ENCODE measurements at places on chromosomes 2 and 18.

DNA sequence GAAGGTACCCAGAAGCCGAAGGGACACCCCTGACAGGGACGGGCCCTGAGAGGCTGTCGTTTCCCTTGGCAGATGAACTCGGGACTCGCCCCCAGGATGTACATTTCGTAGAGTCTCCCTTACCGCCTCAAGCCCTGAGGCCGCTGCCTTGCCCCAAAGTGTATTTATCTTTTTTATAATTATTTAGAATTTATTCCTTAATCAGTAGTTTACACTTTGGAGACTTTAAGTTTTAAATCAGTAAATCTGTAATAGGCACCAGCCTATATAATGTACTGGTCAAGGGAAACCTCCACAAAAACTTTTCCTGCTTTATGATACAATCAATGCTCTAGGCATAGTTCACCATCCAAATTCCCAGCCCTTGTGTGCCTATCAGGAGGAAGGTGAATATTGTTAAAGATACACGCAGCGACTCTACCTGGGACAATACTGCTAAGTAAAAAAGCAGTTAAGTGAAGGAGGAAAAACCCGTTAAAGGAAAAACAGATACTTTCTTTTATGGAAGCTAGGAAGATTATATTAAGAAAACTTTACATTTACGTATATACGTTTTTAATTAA is 848 bp downstream of the VRK2 start:
- no peak for DNase-seq

DNA sequence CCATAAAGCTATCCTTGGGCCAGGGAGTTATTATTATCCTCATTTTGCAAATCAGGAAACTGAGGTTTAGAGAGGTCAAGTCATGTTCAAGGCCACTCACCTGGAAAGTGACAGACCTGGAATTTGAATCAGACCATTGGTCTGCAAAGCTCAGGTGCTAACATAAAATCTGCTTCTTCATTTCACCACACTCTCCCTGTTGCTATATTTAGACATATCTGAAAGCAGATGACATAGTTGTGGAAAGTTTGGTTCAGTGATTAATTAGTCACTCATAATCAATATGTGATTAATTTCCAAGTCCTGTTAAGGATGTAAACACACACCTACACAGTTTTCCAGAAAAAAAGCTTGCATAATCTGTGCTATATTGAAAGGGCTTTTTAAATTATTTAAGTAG is 57.4 kb downstream of the LINC00305 start:
- no peak for DNase-seq

DNA sequence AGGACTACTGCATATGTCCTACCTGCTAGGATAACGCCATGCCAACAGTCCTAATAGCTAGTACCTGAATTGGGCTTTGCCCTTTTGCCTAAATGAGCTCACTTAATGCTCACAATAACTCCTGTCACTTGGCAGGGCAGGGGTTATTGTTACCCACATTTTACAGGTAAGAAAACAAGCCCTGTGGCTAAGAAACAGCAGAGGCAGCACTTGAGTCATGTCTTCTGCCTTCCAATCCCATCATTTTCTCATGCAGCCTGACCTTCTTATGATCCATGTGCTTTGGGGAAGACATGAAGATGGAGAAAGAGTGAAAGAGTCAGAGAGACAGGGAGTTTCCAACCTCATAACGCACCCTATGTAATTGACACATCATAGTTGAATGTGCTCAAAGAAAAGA is 33.6 kb upstream of the LPIN1 start:
- DNase-seq, result no peak

DNA sequence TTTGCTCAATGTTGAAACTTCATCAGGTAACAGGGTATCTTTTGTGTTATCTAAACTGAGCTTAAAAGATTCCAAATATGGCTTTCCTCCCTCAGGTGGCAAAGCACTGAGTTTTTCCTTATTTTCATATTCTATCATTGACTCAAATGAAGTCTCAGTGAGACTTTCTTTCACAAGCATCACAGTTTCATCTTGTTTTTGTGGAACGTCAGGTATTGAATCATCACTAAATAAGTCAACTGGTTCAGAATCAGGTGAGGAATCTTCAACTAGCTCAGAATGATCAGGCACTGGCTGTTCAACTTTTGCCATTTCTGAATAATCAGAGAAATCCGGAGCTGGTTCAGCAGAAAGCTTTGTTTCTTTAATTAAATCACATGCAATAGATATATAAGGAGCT is 24.6 kb downstream of the RTN4 start:
- DNase-seq, result no peak

- DNase-seq, result no peak
Observed at GRCh38 chr18:64851726-64852125, 702.8 kb upstream of the LINC00305 start.

- no peak for DNase-seq
Observed at GRCh38 chr2:107107351-107107750, 221.4 kb upstream of the ST6GAL2 start.

- no peak for DNase-seq
Observed at GRCh38 chr2:195489101-195489500, 167.9 kb upstream of the SLC39A10 start.

GRCh38 chr18:62494764-62495163 is 28.1 kb upstream of the ZCCHC2 start:
- no peak for DNase-seq

DNA sequence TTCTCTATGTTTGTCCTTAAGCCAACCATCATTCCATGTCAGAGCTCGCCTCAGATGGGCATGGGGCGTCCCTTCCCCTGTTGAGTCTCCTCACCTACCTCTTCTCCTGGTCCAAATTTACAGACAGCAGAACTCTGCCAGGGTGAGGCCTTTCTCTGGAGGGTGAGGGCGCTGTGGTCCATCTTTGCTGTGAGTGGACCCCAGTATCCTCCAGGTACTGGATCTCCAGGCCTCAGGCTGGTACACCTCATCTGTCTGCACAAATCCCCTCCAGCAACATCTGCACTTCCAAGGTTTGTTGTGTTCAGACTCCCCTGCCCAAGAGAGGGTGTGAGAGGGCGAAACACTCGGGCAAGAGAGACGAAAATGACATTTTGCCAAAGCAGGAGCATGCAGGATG is 63.9 kb upstream of the EDAR start:
- no peak for DNase-seq

- no peak for DNase-seq
Observed at GRCh38 chr2:214395040-214395439, 15.8 kb upstream of the VWC2L start.

- DNase-seq, result no peak
Observed at GRCh38 chr2:236684504-236685256, 115.1 kb downstream of the ACKR3 start.

DNA sequence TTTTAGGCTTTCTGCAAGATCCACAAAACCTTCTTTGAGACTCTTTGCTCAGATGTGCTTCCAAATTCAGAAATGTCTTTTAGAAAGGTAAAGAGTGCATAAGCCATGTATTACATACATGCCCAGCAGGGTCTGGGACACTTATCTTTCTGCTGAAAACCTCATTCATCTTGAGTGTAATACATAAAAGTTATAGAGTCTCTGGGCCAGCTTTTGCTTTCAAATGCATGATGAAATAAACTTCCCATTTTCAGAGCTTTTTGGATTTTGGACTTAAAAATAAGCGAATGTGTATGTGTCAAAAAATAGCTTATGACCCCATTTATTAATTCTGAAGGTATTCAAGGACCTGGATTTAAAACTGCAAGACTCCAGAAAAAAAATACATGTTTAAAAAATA is 8.0 kb downstream of the CYRIA start:
- DNase-seq, result no peak

- DNase-seq, result no peak
Observed at GRCh38 chr18:12692206-12692605, 10.3 kb downstream of the CEP76 start.

- DNase-seq, result no peak
Observed at GRCh38 chr2:179263015-179263414, 1.6 kb downstream of the SESTD1 start.

DNA sequence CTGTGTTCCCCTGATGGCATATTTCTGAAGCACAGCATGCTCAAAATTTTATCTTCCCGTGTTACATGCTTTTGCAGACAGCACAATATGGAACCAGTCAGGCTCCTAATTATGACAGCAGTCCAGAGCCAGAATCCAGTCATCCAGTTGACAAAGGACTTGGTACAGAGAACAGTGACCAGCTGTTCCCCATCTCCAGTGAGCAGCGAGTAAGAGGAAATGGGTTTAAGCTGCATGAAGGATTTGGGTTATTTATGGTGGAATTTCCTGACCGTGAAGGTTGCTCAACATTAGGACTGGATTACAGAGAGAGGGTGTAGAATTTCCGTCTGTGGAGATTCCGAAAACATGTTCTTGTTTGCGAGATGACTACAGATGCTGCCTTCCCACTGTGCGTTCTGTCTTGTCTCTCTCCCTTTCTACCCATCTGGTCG is 24.4 kb downstream of the SGPP2 start:
- no peak for DNase-seq

DNA sequence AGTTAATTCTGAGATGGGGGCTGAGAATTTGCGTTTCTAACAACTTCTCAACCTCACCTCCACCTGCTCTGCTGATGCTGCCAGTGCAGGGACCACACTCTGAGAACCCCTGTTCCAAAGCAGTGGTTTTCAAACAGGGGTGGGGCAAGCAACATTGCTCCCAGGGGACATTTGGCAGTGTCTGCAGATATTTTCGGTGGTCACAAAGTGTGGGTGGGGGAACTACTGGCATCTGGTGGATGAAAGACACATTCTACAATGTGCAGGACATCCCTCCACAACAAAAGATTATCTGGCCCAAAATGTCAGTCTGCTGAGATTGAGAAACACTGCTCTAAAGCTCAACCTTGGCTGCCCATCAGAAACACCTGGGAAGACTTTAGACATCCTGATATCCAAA is 188.7 kb upstream of the SATB2 start:
- no peak for DNase-seq

- no peak for DNase-seq
Observed at GRCh38 chr2:157252529-157252928, 5.0 kb upstream of the GALNT5 start.

DNA sequence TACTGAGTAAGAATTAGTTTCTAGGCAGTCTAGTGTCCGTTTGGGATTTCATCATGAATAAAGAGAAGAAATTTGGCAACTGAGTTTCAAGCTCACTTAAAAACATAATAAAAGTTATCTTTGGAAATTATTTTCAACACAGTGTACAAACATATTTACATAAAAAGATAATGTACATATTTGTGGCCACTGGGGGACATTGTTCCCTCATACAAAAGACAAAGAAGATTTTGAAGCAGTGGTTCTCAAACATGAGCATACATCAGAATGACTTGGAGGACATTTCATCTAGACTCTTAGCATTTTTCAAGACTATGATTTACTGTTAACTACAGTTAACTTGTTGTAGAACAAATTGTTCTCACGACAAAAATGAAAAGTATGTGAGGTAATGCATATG is 15.7 kb upstream of the TTC21B start:
- no peak for DNase-seq

DNA sequence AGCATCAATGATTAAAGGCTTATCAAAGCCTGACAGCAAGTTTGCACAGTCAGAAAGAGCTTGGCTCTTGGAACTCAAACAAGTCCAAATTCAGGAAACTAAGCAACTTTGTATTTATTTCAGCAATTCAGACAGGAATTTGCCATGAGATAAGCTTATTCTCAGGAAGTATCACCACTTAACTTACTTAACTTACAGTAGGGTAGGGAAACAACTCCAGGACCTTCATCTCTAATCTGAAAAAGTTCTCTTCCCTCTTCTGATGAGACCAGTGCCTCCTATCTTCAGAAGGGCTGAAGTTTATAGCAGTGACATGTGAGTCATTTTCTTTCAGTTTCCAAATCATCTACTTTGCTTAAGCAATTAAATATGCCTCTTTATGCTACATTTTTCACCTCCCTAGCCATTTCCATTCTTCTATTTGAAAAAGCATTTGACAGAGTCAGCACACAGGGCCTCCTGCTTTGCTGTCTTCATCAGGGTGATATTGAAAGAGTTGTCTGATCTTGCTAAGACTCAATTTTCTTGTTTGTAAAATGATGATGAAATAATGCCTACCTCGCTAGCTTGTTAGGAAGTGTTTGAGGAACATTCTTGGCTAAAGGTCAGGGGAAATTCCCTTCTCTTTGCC is 389.5 kb downstream of the RND3 start:
- no peak for DNase-seq

GRCh38 chr18:3269241-3269913 is 7.4 kb downstream of the MYL12B start:
- no peak for DNase-seq

DNA sequence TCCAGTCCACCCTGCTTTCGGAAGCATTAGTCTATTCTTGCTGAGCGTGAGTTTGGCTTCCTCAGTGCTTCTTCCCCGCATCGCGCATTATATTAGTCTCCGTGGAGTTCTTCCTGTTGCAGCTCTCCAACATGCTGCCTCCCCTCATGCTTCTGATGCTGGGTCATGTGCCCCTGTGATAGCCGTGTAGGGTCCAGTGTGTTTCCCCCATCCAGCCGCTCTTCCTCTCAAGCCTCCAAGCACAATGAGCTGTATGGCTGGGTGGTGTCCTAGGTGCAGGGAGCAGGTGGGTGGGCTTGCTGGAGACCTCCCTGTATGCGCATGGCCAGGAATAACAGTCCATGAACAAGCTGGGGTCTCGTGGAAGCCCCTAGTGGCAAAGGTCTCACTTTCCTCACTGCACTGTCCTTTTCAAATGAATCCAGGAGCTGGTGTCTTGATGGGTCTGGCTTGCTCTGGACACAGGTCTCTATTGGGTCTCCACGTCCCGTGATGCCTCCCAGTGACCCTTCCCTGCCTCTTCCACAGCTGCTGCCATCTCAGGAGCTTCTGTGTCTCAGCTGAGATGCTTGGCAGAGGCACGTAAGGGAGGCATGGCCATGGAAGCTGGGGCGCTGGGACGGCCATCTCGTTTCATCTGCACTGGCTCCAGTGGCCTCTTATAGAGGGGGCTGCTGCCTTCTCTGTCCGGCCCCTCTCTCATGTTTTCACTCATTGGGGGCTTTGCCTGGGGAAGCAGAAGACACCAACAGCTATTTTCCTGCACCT is 54.8 kb upstream of the HDAC4 start:
- no peak for DNase-seq

GRCh38 chr2:84969511-84970209 is 1.3 kb upstream of the KCMF1 start:
- no peak for DNase-seq

DNA sequence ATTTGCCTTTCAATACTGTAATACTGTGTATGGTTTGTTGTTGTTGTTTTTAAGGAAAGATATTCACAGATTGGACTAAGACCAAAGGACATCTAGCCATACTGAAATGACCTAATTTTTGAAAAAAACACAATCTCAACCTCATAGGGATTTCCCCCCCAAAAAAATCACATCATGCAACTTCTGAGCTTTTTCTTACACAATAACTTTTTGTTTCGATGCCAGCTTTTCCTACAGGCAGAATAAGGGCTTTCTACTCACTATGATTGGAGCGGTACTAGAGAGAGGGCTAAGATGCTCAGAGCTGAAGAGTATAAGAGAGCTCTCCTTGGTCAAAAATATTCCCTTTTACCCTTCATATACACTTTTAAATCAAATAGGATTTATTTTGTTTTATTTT is 32.4 kb upstream of the SLC3A1 start:
- DNase-seq, result no peak

Data from stimulated activated CD4-positive, alpha-beta T cell treated with anti-CD3 and anti-CD28 coated beads, TNF-alpha, amount 100 ng/mL, for 24 hours (primary cell).